ENCODE measurements at places on chromosomes 16 and 17. TPM values are rescaled to one million over a fixed set of nuclear protein-coding genes. Genes with fewer than 3 reads are reported as not detected.

DNA sequence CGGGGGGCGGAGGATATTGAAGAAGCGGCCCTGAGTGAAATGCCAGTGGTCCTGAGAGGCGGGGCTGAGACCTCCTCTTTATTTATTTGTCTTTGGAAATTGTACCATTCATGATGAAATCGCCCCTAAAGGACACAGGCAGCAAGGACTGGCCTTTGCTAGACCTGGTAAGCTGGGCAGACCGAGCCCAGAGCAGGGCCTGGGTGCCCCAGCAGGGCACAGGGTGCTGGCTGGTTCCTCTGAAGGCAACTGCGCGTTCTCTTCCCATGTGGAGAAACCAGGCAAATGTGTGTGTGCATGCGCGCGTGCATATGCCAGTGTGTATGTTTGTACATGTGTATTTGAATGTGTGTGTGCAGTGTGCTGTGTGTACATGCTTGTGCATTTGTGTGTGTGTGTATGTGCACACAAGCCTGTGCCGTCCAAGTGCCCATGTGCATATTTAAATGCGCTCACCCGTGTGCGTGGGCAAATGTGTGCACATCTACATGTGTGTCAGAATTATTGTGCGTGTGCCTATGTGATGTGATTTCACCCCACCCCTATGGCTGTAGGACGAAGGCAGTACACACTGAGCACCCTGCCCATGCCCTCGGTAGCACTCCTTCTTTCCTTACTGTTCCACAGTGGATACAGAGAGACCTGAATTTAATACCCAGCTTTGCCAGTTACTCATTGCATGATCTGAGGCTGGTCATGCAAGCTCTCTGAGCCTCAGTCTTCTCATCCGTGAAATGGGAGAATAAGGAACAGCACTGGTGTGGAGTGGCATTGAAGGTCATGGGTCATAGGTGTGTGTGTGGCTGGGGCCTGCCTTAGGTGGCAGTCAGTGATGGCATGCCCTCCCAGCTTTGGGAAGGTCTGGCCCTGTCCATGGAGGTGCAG lies 105.2 kb downstream of the CMIP start:
- H3K27me3 ChIP-seq: peaks cover 8% of the 10 kb centered on the region
- H3K4me3 ChIP-seq: no peak overlapping the region
- DNase-seq: no peak
- H3K36me3 ChIP-seq: no peaks in the 10 kb centered on the region
- no peak overlapping the region for H3K27ac ChIP-seq
- peaks cover 76% of the 10 kb centered on the region for H3K4me1 ChIP-seq

DNA sequence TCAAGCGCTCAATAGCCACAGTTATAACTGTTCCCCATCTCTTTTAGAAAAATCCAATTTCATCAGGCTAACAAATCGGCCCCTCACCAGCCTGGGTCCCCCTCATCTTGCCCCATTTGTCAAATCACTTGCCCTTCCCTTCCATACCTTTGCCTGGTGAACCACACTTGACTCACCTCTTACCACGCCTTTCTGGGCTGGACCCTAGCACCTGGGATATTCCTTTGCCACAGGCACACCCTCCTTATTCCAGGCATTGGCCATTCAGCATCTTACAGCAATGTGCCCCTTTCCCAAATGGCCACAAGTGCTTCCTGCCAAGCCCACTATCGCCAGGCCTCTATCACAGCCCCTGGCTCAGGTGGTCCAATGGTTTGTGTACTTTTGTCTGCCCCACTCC lies 14.9 kb downstream of the CMTM4 start:
- no peaks in the 10 kb centered on the region for H3K4me1 ChIP-seq
- no peak overlapping the region for H3K4me3 ChIP-seq
- no peaks in the 10 kb centered on the region for H3K36me3 ChIP-seq
- H3K27me3 ChIP-seq: no peaks in the 10 kb centered on the region
- no peak overlapping the region for H3K27ac ChIP-seq
- DNase-seq: no peak

Gene GRB7
- polyA plus RNA-seq: not detected

Gene NHLRC4
- polyA plus RNA-seq: not detected

Gene CTRB1
- polyA plus RNA-seq: not detected

DNA sequence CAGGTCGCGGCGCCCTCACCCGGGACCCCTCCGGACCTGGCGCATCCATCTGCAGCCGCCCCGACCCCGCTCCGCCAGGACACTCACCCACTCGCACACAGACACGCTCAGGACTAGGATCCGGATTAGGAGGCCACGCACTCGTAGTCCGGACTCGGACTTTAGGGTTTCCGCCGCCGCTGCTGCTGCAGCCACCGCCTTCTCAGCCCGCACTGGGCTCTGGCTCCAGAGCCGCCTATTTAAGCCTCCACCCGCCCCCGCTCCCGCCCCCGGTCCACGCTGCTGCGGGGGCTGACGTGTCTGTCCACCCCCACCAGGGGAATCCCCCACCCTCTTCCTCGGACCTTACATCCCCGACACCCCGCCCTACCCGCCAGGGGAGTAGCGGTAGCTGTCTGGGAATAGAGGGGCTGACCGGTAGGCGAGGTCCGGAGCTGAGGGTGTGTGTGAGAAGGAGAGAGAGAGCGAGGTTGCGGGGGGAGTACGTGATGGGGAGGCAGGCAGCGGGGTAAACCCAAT lies at the start of gene RRAD:
Gene RRAD, minus strand, starts transcription at position 214 of the 519 bp plus-strand sequence. CDS start 356 bp downstream, outside the sequence.
- peak within 1 kb of the TSS; percentile 81 for H3K4me3 ChIP-seq

GRCh38 chr17:50613007-50613992 lies 21.4 kb upstream of the ABCC3 start:
- DNase-seq: no peak
- H3K27me3 ChIP-seq: peaks cover 4% of the 10 kb centered on the region
- peaks cover 14% of the 10 kb centered on the region for H3K4me1 ChIP-seq
- H3K27ac ChIP-seq: no peak overlapping the region
- H3K36me3 ChIP-seq: no peaks in the 10 kb centered on the region
- no peak overlapping the region for H3K4me3 ChIP-seq

DNA sequence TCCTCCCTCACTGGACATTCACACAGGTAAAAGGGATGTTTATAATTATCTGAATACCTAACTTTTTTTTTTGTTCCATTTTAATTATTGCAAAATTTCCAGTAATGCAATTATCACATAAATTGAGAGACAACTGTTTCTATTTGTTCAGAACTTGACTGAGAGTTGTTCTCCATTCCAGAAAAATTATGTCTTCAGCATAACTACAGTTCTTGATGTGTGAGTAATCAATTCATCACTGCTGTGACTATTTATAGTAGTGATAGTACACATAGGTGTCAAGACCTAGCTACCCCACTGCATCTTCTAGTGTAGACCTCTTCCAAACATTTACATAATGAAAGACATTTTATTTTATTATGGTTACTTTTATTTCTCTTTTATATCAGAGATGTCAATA lies 5.8 kb upstream of the TNRC6A start:
- DNase-seq: no peak
- H3K4me1 ChIP-seq: peaks cover 5% of the 10 kb centered on the region
- no peaks in the 10 kb centered on the region for H3K36me3 ChIP-seq
- no peak overlapping the region for H3K27ac ChIP-seq
- H3K4me3 ChIP-seq: no peak overlapping the region

Measured in immature natural killer cell (primary cell).